Colonic mucosa (tissue), 4 donors: ENCODE measurements at places on chromosomes 1 and 21. TPM values are rescaled to one million over a fixed set of nuclear protein-coding genes. Genes with fewer than 3 reads are reported as not detected.

The THEM5 gene
- total RNA-seq = not detected

The KCNJ9 gene
- 0.30 TPM for total RNA-seq

The TNN gene
- total RNA-seq = 0.07 TPM

The COL8A2 gene
- total RNA-seq = 2.1 TPM

The KIF17 gene
- total RNA-seq = 0.27 TPM

The FLVCR1 gene
- 8.8 TPM for total RNA-seq

The MANEAL gene
- 6.6 TPM for total RNA-seq

GRCh38 chr1:220462752-220463151 is 65.2 kb upstream of the MARK1 start:
- DNase-seq = no peak

- no peak for DNase-seq
These were observed 11.8 kb downstream of the SLC6A9 start for GRCh38 chr1:44019466-44019948.

DNA sequence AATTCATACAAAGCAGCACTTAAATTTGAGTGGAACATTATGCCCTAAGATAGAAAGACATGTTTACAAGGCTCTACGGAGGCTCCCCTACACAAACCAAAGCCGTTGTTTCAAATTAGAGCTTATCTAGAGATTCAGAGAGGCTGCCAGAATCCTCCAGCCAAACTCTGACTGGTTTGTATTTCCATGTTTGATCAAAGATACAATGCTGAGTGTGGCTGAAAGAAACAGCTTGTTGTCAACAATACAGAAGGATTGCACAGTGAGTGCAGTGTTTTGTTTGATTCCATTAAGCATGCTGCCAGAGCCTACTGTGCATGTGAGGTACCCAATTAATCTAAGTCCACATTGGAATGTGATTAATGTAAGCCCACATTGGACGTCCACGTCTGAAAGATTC is 402.7 kb downstream of the DISC1 start:
- no peak for DNase-seq

DNA sequence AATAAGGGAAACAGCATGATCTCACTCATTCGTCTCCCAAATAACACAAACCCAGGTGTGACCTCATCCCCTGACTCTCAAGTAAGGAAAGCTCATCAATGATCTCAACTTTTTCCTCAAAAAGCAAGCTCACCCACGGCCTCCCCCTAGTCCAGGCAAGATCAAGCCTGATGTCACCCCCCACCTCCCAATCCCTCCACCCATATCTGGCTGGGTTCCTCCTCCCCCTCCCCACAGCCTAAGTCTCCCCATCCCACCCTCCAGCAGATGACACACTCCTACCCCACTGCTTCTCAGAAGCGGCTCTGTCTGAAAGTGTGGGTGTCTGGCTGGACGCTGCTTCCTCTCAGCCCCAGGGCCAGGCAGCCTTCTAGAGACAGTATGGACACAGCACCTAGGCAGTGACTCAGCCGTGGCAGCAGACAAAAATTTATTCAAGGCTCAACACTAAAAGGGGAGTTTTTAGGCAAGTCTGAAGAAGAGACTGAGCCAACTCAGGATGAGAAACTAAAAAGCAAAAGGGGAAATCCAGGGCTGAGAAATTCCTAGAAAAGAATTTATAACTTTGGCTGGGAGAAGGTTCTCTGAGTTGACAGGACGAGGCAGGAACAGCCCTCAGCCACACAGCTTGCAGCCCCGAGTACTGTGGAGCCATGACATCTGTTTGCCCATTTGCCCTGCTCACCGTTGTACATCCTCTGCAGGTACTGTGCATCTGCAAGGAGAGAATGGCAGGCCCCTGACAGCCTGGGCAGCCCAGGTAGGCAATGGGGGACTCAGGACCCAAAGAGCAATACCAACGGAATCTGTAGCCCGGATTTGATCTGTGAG is 81.6 kb upstream of the LRRC8D start:
- no peak for DNase-seq

- no peak for DNase-seq
These were observed 19.9 kb upstream of the CSF3R start for GRCh38 chr1:36502616-36503015.

DNA sequence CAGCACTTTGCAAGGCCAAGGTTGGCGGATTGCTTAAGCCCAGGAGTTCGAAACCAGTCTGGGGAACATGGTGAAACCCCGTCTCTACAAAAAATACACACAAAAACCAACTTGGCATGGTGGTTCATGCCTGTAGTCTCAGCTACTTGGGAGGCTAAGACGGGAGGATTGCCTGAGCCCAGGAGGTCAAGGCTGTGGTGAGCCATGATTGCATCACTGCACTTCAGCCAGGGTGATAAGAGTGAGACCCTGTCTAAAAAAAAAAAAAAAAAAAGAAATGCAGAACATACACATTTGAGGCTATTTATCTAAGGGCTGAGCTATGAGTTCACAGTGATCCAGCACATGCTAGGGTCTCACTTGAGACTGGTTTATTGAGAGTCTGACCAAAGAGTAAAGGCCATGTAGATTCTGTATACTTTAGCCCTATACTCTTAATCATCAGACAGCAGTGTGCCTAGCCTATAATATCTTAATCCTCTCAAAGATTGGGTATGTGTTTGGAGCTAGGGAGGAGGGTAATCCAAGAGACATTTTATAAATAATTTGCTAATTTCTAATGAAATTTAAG is 23.9 kb downstream of the RNF2 start:
- no peak for DNase-seq

- DNase-seq = peak; percentile 32
These were observed 133.3 kb upstream of the C1orf105 start for GRCh38 chr1:172287208-172287607.

- no peak for DNase-seq
These were observed 53.9 kb downstream of the NENF start for GRCh38 chr1:212486619-212486975.

DNA sequence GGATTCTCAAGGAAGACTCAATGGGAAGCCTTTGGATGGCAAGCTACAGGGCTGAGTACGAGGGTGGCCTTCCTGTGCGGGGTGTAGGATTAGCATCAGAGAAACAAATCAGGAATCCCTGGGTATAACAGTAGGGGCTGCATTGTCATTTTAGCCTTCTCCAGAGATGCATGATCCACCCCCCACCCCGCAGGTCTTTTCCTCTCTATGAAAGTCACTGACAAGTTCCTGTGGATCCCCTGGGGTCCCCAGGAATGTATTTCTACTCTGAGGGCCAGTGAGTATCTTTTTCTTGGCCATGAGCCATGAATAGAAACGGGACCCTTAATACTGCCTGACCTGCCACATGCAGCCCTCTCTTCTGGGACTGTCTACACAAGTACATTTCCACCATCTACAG is 473.0 kb upstream of the VAMP3 start:
- DNase-seq = peak; percentile 12

DNA sequence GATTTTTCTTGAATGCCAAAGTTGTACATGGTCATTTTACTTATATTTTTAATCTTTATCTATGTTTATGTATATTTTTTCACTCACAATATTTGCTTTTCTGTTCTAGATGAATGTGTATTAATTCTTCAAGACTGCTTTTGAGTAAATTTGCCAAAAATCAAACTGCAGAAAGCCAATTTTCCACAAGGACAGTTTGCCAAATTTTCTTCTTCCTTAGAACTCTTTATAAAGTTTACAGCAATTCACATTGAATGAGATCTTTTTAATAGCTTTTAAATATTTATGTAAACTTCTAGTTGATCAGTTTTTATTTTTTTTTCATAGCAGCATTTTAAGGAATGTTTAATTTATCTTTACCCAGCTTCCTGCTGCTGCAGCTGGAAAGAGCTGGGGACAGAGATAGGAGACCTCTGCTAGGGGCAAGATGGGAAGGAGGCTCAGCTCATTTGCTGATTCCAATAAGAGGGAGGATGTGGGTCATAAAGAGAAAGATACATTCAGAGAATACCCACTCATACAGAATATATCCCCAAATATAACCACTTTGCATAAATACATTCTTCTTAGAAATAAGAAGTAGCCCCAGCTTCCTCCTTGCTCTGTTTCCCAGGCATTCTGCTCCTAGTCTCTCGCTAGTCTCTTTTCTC is 93.0 kb downstream of the ODF2L start:
- DNase-seq = no peak

DNA sequence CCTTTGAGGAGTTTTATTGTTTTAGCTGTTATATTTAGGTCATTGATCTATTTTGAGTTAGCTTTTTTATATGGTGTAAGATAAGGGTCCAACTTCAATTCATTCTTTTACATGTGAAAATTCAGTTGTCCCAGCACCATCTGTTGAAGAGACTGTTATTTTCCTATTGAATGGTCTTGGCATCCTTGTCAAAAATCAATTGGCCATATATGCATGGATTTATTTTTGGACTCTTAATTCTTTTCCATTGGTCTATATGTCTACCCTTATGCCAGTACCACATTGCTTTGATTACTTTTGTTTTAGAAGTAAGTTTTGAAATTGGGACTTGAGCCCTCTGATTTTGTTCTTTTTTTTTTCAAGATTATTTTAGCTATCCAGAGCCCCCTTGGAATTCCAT is 35.8 kb upstream of the HUNK start:
- DNase-seq = no peak

DNA sequence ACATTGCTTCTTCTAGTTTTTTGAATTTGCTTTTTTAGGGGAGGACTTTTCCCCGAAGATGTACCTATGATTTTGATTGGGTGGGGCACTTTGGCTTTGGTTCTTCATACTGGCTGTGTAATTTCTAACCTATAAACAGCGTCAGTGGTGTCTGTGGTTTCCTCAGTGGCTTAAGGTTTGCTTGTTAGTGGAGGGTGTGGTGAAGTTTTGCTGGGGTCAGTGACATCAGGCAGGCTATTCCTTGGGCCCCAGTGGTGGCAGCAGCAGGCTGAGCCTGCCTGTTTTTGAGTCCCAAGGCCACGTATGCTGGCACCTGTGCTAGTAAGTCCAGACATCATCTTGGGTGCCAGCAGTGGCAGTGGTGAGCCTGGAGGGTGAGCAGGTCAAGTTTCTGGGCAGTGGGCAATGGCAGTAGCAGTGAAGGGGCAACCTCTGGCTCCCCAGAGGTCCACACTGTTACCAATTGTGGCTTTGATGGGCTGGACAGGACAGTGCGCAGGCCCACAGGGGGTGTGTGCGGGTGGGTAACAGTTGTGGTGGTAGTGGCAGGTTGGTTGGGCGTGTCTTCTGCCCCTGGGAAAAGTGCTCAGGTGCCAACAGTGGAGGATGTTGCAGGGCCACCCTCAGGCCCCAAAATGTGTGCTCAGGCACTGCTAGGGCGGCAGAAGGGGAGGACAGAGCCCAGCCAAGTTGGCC is 54.9 kb upstream of the B3GALT2 start:
- no peak for DNase-seq

DNA sequence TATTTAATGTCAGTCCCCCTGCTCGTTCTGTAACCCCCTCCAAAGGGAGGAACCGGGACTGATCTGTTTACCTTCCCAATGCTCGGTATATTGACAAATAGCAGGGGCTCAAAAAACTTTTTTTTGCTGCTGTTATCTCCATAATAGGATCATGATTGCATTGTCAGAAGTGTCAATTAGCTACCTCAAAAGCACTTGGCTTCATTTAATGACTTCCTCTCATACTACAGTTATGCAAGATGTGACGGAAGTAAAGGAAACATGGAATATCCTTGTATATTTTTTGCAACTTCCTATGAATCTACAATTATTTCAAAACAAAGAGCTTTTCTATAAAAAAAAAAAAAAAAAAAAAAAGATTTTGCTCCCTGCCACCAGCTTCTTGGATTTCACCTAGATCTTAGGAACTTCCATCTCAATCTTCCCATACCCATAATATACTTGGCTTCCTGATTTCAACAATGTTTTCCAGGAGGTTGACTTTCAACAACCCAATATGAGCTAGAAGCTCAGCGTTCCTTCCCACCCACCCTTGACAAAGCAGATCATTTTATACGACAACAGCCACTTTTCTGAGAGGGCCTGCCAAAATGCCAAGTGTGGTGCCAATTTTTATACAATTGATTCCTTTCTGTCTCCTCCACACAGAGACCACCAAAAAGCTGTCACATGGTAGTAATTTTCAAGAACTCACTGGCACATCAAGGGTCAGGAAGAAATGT is 71.7 kb downstream of the SETD4 start:
- DNase-seq = no peak

DNA sequence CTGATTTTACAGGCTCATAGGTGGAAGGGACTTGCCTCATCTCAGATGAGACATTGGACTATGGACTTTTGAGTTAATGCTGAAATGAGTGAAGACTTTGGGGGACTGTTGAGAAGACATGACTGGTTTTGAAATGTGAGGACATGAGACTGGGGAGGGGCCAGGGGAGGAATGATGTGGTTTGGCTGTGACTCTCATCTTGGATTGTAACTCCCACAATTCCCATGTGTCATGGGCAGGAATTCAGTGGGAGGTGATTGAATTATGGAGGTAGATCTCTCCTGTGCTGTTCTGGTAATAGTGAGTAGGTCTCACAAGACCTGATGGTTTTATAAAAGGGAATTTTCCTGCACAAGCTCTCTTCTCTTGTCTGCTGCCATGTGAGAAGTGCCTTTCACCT is 20.8 kb downstream of the SCYL3 start:
- no peak for DNase-seq

- DNase-seq = no peak
These were observed 46.4 kb downstream of the BEND5 start for GRCh38 chr1:48730164-48730910.

GRCh38 chr1:223421025-223421424 is 27.8 kb downstream of the CCDC185 start:
- DNase-seq = no peak

DNA sequence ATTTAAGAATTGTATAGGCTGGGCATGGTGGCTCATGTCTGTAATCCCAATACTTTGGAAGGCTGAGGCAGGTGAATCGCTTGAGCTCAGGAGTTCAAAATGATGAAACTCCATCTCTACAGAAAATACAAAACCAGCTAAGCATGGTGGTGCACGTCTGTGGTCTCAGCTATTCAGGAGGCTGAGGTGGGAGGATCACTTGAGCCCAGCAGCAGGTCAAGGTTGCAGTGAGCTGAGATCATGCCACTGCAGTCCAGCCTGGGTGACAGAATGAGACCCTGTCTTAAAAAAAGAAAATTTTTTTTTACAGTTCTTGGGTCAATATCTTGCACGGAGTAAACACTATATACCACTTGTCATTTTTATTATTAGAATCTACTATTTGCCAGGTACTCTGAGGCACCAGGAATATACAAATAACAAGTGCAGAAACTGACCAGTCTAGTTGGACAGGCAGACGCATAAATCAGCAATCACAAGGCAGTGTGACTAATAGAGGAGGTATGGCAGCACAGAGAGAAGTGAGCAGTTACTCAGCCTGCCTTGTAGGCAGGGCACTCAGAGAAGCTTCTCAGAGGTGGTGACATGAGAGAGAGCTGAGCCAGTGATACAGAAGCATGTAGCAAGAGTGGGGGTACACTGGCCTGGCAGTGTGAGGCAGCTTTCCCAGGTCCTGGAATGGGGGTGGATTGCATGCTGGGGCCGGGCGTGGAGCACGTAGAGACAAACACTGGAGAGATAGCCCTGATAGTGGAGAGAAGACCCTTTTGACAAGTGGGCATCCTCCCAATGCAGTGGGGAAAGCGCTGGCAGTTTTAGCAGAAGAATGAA is 8.0 kb downstream of the PHLDA3 start:
- no peak for DNase-seq

DNA sequence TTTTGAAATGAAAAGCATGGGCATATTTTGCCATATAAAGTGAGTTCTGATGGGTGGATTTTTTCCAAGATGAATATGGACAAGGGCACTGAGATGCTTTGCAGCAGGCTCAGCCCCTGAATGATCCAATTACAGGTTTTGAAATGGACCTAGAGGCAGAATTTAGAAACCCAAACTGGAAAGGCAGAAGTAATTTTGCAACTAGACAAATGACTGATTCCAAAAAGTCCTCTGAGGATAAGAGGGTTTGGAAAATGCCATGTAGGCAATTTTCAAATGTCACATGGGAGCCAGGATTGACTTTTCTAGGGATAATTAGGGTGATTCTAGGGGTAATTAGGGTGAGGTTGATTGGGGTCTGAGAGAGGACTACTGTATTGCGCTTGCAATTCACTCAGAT is 148.9 kb upstream of the ZNF648 start:
- DNase-seq = no peak
